ENCODE measurements at places on chromosomes 1 and 21. TPM values are rescaled to one million over a fixed set of nuclear protein-coding genes. Genes with fewer than 3 reads are reported as not detected.

DNA sequence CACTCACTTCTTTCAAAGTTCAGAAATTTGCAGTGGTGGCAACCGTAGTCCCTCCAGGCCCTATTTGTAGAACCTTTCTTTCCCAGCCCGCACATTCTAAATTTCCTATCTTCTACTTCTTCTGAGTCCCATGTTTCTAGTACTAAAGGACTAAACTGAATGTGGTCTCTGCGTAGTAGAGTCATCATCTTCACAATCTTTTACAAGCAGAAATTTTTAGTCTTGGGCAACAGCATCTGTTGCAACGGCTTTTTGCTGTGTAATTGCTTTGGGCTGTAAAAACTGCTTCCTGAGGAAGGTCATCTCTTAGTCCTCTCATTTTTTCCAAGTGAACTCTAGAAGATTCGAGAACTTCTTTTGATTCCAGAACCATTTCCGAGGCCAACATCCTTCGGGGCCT, 23.9 kb downstream of the VAV3 start:
- DNase-seq, result no peak

DNA sequence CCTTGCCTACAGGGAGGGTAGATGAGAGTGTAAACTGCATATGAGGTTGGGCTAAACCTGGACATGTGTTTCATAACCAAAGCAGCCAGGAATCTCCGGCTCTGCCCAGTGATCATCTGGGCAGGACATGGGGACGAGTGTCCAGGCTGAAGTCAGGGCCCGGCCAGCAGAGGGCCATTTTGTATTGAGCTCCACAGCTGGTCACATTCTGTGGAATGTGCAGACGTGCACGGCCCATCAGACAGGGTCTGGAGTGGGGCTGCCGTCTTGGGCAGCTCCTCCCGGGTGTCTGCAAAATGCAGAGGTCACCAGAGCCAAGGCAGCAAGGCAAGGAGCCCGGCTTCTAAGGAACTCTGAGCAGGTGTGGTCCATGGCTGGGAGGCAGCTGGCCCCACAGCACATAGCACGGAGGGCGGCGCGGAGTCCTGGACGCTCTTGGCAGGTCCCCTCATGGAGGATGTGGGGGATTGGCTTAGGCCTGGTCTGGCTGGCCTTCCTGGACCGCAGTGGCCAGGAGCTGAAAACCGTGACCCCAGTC, 6.2 kb downstream of the LRRC3 start:
- no peak for DNase-seq

GRCh38 chr1:21927533-21928237, 9.4 kb downstream of the HSPG2 start:
- peak; percentile 74 for DNase-seq

- no peak for DNase-seq
Measured at GRCh38 chr1:5597171-5597850, 394.9 kb downstream of the NPHP4 start.

- DNase-seq, result no peak
Measured at GRCh38 chr1:7845761-7846160, 7.1 kb downstream of the UTS2 start.

DNA sequence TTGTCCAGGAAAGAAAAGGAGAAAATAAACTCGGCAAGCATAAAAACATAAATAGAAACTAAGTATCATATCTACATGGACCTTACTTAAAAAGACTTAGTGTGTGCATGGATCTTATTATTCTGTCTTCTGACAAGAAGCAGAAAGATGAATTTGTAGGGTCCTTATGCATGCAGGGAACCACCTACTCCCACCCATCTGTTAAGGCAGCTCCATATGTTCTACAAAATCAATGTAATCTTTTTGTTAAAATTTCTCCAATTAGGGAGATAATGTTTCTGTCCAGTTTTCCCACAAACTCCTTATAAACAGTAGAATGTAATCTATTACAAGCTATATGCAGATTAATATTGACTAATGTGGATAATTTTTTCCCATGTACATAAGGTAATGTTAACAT, 13.9 kb upstream of the PTPN14 start:
- DNase-seq, result no peak

DNA sequence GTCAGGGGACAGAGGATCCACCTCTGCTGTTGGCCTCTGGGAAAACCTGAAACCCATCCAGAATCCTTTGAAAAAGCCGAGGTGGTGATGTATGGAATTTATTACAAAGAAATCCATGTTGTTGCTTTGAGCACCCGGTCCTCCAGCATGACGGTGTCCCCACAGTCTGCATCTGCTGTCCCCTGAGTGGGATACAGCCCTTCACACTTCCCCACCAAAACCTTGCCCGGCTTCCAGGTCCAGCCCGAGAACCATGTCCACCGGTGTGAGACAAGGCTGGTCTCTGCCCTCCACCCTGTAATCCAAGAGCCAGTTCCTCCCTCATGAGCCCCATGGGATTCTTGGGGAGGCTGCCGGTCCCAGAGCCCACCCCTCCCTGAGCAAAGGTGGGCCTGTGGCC, 70.5 kb downstream of the STUM start:
- DNase-seq, result peak; percentile 5

- DNase-seq, result no peak
Measured at GRCh38 chr1:52725903-52726264, 369 bp upstream of the ZYG11B start.

Gene PIK3R3
- total RNA-seq, result 53.0 TPM

Gene CYP4A22
- total RNA-seq, result not detected

Gene SPRR2G
- total RNA-seq, result not detected

Gene KCNJ15
- total RNA-seq, result 0.26 TPM

Measured in uterus (tissue), 4 donors.